Retinal pigment epithelial cell (primary cell): ENCODE measurements at places on chromosomes 2 and 18.

- DNase-seq, result no peak
These were observed 122.7 kb downstream of the TWIST2 start for GRCh38 chr2:238970553-238971081.

DNA sequence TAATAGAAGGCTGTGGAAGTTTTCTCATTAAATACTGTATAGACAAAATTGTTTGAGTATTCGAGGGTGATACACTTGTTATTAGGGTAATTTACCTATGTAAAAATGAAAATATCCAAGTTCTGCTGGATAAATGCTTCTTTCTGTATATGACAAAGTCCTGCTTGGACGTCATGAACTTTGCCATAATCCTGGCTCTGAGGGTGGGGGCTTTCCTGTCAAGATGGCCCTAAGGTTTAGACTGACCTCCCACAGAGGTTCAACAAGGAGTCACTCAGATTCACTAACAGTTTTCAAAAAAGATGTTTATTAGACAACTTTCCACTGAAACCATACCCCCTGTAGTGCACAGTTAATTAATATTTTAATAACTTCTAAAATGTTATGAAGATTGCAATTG lies 52.5 kb upstream of the NABP1 start:
- DNase-seq, result no peak

DNA sequence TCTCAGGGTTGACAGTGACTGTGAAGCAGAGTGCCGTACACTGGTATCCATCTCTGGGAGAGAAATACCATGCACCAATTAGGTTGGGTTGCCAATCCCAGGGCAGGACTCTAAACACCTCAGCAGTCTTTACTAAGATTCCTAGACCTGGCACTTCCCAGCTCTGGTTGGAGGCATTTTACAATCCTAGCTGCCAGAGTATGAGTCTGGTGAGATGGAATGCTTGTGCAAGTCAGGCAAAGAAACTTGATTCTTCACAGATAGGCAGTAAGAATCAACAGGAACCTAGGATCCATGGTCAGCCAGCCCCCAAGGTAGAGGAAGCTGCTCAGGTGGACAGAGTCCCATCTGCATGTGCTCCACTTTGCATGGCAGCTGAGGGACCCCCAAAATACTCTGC lies 6.0 kb upstream of the UGT1A5 start:
- no peak for DNase-seq

DNA sequence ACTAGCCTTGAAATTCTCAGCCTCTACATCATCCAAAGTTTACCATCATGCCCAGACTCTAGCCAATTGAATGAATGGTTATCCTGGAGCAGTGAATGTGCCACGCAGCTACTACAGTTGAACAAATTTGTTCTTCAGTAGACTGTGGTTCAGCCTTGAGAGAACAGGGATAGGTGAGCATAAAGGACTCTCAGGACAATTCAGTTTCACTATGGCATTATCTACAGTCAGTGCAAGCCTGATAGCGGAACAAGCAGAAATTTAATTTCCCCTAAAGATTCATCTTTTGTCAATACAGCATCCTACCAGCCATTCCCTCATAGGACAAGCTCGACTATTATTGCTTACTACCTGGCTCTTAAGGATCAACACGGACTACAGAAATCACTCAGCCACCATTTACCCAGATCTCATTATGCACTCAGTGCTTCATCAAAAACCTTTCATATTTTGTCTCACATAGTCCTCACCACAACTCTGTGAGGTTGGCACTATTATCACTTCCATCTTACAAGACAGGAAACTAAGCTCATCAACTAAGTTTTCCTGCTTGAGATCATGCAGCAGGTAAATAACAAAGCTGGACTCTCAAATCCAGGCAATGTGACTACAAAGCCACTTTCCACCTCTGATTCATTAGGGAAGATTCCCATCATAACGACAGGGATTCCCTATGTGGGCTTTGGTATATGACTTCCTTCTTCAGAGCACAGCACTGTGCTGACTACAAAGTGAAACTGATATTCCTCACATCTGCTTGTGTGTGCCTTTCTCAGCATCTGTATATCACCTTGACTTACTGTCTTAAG lies 181.5 kb upstream of the ACVR2A start:
- no peak for DNase-seq

GRCh38 chr18:45166836-45167551 lies 448.3 kb upstream of the SLC14A2 start:
- no peak for DNase-seq

GRCh38 chr18:22113144-22113844 lies 56.1 kb upstream of the GATA6 start:
- no peak for DNase-seq

GRCh38 chr2:239507576-239508258 lies 106.9 kb upstream of the HDAC4 start:
- no peak for DNase-seq

DNA sequence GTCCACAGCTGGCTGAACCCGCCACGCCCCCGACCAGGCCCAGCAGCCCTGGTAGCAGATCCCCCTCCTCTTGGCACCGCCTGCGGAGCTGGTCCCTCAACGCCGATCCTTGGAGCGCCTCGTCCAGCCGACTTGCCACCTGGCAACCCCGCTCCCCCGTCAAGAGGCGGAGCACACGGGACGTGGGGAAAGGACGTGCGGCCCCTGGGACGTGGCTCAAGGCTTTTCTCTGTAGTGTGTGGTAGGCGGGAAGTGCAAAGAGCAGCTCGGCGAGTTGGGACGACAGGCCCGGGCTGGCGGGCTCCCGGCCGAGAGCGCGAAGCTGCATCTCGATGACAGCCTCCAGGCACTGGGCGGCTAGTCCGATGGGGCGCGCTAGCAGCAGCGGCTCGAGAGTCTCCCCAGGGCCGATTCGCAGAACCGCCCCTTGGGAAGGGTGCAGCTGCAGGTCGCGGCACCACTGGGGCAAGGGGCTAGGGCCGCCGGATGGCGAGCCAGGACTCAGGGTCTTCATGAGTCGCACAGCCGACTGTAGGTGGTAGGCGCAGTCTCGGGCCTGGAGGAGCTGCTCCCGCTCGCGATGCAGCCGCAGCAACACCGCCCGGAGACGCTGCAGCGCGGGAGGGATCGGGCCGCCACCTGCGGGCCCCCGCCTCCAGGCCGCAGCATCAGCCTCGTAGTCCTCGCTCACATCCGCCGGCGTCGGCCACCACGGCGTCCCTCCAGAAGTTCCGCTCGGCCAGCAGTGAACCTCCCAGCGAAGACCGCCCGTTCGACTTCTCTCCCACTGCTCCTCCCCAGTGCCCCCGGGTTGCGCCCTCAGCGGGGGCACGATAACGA lies 617 bp downstream of the CCDC142 start:
- no peak for DNase-seq

DNA sequence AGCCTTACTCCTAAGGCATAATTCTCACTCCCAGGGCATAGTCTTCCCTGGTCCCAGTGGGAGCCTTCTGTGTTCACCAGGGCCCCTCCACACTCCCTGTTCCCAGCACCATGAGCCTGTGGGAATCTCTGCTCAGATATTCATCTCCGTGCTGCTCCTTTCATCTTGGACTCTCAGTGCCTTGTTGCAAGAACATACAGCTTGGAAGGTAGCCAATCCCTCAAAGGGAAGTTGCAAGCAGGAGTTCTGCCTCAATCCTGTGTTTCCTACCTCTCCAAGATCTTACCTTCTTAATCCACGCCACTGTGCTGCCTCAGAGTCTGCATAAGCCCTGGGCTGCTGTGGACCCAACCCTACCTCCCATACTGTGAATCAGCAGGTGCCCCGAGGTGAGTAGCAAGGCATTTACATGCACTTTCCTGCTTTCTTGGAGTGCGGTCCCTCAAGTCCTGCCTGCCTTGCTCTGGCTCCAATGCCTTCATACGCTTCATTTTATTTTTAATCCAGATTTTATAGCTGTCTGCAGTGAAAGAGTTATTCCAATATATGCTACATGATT lies 413.8 kb upstream of the RAB6C start:
- DNase-seq, result no peak

GRCh38 chr2:196338440-196338839 lies 167.1 kb upstream of the STK17B start:
- no peak for DNase-seq

DNA sequence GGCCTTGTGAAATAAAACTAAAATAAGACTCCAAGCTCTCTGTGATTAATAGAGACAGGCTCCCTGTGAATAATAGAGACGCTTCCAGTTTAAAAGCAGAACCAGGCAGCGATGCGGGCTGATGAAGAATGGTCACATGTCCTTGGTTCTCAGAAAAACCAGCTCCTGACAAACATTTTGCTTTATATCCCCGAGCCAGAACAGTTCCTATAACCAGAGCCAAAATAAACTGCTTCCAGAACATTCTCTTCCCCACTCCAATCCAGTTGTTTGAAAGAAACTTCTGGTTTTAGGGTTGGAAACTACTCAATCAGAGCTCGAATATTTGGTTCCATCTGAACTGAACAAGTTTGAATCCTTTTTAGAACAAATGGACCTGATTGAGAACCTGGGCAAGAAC lies 213.7 kb downstream of the TSN start:
- DNase-seq, result no peak

- DNase-seq, result no peak
These were observed 145.4 kb upstream of the TWIST2 start for GRCh38 chr2:238702276-238703052.

DNA sequence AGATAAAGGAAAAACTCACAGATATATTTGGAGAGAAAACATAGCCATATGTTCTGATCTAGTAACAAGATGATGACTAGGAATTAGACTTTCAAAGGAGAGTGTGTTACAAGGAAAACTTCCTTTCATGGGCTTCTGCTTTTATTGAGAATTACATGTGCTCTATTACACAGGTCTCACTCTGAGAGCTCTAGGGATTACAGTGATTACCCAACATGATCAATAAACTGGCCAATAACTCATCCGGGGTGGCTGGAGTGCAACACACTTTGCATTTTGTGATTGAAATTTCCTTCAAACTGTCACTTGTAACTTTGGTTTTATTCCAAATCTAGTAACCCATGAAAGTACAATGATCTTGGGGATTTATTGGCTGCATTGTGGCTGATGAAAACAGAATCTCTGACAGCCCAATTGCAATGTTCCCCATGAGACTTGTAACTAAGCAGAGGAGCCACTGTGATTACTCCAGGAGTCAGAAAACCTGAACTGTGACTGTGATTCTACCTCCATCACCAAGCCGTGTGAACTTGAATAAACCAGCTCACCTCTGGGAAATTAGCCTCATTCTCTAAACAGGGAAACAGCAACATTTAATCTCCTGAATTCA lies 40.2 kb upstream of the LRRC30 start:
- no peak for DNase-seq

DNA sequence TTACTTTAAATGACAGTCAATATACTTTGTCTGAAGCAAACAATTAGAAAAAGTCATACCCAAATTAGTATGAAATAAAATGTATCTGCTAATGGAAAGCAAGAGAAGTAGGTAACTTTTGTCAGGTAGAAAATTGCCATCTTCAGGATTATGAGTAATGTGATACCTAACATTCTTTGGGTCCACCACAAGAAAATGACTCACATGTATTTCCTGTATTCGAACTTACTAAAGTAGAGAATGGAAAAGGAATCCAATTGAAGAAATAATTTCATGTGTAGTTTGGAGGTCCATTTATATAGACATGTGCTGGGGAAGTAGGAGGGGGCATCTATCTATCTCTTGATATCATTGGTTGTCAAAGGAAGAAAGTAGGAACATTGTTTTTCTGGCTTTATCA lies 636.2 kb upstream of the CHAC2 start:
- DNase-seq, result peak; percentile 10

DNA sequence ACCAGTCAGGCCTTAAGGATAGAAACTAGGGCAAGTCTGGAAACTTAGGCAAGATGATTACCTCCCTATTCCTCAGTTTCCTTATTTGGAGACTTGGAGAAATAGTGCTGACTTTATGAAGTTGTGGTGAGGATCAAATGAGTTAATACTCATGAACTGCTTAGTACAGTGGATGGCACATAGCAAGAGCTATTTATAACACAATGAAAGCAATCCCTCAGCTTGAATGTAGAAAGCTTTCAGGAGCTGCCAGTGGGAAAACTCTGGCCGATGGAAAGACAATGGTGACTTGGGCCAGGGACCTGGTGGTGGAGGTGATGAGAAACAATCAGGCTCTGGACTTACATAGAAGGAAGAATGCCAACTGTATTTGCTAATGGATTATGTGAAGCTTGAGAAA lies 269.4 kb upstream of the THUMPD2 start:
- DNase-seq, result no peak

DNA sequence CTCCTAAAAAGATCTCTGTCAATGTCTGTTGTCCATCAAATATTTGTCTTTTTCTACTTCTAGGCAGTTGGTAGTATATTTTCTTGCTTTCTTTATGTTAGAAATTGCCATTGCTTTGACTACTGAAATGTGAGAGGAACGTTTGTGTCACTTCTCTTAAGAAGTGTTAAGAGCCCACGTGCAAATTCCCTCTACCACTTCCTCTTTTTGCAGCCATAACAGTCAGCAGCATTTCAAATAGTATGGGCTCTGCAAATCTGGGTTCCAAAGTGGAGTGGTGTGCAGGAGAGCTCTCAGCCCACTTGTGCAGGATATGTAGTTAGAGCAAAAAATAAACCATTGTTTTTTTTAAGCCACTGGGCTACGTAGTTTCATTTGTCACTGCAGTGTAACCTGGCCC lies 314.0 kb downstream of the MEIS1 start:
- DNase-seq, result no peak

- no peak for DNase-seq
These were observed 16.4 kb downstream of the PLEKHH2 start for GRCh38 chr2:43653506-43653905.
